ENCODE measurements at places on chromosomes 7 and 10.
A peak's percentile ranks its signal among the peaks of the same experiment; 100 is the strongest.

- no peak for DNase-seq
These were observed 47.9 kb downstream of the PIP4K2A start for GRCh38 chr10:22666287-22667092.

- DNase-seq = no peak
These were observed 133.9 kb downstream of the MTPAP start for GRCh38 chr10:30215141-30215540.

GRCh38 chr10:72356115-72356514 lies 1.4 kb upstream of the DNAJB12 start:
- no peak for DNase-seq

GRCh38 chr7:107972075-107972482 lies 30.9 kb downstream of the LAMB1 start:
- DNase-seq = no peak

DNA sequence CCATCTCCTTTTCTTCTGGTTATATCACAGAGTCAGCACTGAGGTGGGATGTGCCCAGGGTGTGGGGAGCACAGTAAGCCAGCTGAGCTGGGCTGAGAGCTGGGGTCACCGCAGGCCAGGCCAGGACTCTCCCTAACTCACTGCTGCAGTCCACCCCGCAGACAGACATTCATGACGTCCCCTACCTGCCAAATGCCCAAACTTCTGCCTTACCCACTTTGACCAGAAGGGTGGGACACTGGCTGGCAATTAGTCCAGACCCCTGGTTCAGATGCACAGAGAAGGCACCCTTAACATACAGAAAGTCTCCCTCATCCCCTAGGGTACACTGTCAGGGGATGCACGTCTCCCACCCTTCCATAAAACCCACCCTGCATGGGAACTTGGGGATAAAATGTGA lies 2.1 kb downstream of the DRGX start:
- no peak for DNase-seq

DNA sequence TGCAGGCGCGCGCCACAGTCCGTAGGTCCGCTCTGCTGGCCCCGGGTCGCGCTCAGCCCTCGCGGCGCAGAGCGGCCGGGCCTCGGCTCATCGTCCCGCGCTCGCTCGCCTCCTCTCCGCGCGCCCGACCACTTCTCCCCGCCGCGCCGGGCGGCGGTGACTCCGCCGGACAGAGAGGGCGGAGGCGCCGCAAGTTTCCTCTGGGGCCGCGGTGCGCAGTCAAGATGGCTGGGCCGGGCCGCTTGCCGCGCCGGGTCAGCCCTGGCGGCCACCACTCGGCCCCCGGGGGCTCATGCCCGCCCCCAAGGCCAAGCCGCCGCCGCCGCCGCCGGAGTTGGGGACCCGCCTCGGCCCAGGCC lies 441 bp downstream of the FZD8 start:
- DNase-seq = no peak

GRCh38 chr10:16440396-16441133 lies 3.8 kb downstream of the PTER start:
- no peak for DNase-seq

DNA sequence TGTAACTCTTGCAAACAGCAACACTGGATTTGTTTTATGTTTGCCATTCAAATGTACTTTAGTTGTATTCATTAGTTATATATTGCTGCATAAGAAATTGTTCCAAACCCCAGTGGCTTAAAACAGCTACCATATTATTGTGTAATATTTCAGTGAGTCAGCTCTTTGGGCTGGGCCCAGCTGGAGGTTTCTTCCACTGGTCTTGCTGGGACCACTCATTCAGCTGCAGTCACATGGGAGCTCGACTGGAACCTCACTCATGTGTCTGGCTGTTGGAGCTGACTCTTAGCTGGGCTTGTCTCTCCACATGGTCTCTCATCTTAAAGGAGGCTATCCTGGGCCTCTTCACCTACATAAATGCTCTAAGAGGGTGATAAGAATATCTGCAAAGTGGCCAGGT lies 23.2 kb upstream of the PIP4K2A start:
- DNase-seq = no peak

DNA sequence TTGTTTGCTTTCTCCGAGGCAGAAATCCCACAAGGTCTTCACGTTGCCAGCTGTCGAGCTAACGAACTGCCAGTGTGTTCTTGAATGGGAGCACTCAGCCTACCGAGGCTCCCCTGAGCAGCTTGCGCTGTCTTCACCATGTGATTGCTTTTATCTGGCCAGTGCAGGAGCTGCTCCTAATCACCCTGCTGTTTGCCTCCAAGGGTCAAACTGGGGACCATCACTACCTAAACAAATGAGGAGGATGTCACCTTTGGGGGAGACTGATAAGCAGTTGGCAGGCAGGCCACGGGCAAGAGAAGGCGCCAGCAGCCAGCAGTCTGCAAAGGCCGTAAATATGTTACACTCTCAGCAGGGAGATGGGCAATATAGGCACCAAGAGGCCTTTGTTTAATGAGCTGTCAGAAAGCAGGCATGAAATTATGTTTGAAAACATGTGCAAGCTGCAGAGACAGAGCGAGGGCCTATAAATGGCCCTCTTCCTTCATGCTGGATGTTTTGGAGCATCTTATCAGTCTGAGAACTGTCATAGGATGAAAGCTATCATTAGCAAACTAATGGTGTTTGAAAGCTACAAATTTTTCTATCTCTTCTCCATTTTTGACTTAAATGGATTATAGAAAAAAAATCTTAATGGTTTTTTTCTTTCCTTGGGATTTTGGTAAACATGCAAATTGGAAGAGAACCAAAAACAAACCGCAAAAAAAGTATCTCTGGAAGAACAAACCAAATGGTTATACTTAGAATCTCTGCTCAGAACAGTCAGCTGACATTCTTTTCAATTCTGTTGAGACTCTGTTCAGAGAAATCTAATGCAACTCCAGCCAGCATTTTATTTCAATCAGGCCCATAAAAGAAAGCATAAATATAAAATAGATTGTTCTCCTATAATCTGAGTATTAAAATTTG lies 267.3 kb upstream of the NPVF start:
- DNase-seq = peak; percentile 97

DNA sequence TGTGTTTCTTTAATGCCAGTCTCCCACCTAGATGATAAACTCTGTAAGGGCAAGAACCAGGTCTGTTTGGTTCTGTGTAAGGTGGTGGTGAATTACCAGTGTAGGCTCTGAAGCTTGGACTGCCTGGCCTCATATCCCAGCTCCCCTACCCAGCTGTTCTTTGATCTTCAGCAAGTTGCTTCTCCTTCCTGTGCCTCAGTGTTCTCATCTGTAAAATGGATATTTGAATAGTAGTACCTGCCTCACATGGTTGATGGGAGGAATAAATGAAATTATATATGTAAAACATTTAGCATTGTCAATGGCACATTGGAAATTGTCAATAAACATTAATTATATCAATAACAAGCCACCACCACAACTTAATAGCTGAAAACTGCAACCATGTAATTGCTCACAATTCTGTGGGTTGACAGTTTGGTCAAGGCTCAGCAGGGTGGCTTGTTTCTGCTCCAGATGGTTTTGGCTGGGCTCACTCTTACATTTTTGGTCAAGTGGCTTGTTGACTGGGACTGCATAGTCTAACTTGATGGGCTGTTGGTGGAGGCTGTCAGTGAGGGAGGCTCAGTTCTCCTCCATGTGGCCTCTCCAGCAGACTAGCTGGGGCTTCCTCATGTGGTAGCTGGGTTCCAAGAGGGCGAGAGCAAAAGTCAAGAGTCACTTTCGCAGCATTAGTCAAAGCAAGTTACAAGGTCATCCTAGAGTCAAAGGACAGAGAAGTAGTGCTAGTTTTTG lies 84.5 kb upstream of the DUSP5 start:
- DNase-seq = no peak

- no peak for DNase-seq
These were observed 66.9 kb upstream of the TFEC start for GRCh38 chr7:116097365-116098009.

- DNase-seq = no peak
These were observed 631.9 kb downstream of the PARD3 start for GRCh38 chr10:34183016-34183796.

- no peak for DNase-seq
These were observed 145.6 kb downstream of the ADARB2 start for GRCh38 chr10:1591742-1592141.
